ENCODE measurements at places on chromosomes 3 and 15.

DNA sequence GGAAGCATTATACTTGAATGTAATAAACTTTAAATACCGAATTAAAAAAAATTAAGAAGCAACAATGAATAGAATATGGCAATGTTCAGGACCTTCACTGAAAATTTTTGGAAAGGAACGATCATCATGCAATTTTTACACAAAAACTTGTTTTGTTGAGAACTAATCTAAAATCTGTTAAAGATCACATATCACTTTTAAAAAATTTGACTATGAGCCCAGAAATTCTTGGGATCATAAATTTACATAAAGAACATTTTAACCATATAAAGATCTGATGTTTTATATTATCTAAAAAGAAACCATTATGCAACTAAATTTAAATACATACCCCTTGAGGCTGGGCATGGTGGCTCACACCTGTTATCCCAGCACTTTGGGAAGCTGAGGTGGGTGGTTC lies 76.2 kb upstream of the MELTF start:
- no peak for DNase-seq

DNA sequence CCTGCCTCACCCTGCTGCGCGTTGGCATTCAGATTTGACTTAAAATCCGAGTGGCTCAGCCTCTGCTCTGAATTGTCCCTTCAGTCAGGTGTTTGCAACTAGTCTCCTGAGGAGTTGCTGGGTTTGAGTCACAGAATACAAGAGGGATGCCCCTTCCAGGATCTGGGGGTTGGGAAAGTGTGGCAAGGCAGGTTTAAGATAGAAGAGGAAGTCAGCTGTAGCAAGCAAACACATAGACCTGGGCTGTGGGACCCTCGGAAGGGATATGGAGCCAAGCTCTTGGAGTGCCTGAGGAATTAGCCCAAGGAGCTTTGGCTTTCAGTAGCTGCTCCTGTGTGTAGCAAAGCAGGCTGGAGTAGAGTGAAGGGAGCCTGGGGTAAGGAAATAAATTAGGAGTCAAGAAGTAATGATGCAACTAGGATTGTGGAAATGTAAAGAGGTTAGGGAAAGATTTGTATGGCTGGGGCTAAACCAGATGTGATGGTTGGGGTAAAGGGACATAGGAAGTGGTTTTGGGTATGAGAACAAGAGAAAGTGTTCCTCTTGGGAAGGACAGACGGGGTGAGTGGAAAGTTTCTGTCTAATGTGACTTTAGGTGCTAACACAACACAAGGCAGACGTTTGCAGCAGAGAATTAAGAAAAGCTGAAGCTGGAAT lies 41.2 kb downstream of the RAB7A start:
- no peak for DNase-seq

GRCh38 chr3:179505534-179505933 lies 54.3 kb upstream of the GNB4 start:
- no peak for DNase-seq

DNA sequence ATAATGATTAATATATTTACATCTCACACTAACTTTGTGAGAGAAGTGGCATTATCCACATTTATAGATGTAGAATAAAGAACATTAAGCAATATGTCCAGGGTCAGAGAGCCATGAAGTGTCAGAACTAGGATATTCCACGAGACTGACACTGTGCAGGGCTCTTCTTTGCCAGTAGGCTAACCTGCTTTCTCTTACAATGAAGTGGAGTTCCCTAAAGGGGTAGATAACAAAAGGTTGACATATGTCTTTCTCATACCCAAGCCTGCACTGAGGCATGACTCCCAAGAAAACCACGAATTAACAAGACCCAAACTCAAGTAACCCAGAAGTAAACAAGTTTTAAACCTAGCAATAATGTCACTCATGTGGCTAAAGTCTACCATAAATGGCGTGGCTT lies 191.5 kb upstream of the SLC2A2 start:
- DNase-seq = no peak

- DNase-seq = no peak
These were observed 56.3 kb upstream of the CSPG5 start for GRCh38 chr3:47634996-47635395.

- no peak for DNase-seq
These were observed 249.1 kb downstream of the OTOL1 start for GRCh38 chr3:161745741-161746140.

DNA sequence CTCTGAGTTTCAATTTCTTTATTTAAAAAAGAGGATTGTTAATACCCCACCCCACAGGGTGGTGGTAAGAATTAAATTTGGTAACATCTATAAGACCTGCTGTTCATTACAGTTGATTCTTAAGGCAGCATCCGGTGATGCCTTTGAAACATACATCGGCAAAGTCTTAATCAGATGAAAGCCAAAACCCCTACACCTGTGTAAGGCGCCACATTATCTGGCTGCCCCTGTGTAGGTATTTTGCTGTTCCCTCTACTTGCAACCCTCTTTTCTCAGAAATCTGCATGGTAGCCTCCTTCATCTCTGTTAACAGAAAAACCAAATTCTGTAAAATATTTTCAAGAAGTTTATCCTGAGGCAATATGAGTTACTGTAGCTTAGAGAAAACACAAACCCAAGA lies 90.0 kb downstream of the ST6GAL1 start:
- DNase-seq = no peak

DNA sequence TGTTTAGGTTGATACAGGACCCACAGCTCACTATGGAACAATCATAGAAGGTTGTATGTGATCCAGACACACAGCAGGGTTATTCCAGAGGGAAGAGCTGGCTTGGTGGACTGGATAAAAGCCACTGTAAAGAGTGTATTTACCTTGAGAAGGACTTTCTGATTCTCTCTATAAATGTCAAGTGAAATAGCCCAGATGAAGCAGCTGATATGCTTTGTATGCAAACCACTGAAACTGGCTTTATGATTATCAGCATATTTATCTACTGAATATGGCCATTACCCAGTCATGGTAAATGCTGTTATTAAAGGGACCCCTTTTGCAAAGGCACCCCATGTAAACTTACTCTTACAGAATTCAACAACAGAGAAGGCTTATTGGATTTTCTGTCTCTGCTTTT lies 28.1 kb downstream of the C3orf80 start:
- no peak for DNase-seq

- DNase-seq = no peak
These were observed at the start of gene STAC for GRCh38 chr3:36380221-36381031. Gene STAC (plus strand): TSS chr3:36380504. CDS start chr3:36380644, 140 bp downstream.

DNA sequence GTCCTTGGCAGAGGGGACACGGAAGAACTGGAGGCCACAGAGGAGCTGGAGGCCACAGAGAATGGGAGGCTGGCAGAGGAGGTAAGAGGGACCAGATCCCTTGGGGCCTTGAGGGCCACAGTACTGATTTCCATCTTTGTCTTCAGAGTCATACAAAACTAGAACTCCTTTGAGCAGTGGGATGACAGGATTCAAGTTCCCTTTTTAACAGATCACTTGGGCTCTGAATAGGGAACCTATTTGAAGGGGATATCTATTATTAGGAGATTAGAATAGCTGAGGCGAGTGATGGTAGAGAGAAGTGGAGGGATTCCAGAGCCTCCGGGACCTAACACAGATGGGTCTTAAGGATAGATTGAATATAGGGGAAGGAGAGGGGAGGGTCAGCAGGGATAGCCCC lies 55.7 kb downstream of the OXNAD1 start:
- DNase-seq = no peak

All from IMR-90 (cell line).